ENCODE measurements at places on chromosomes 11 and 22. TPM values are rescaled to one million over a fixed set of nuclear protein-coding genes. Genes with fewer than 3 reads are reported as not detected.

The TAF6L gene
- total RNA-seq, result 56.3 TPM

The CCDC87 gene
- 0.89 TPM for total RNA-seq

The MOV10L1 gene
- total RNA-seq, result 0.22 TPM

The HIC2 gene
- 40.8 TPM for total RNA-seq

GRCh38 chr22:41070665-41071331 is 21.6 kb upstream of the EP300 start:
- DNase-seq, result no peak

GRCh38 chr22:49889071-49889470 is 29.2 kb downstream of the ALG12 start:
- DNase-seq, result no peak

- DNase-seq, result no peak
Measured at GRCh38 chr11:130001461-130002351, 929 bp downstream of the PRDM10 start.

GRCh38 chr11:109808569-109808968 is 284.6 kb upstream of the ZC3H12C start:
- no peak for DNase-seq
